ENCODE measurements at places on chromosomes 2 and 18.

- DNase-seq = no peak
These were observed 225.4 kb downstream of the FAM210A start for GRCh38 chr18:13500869-13501542.

DNA sequence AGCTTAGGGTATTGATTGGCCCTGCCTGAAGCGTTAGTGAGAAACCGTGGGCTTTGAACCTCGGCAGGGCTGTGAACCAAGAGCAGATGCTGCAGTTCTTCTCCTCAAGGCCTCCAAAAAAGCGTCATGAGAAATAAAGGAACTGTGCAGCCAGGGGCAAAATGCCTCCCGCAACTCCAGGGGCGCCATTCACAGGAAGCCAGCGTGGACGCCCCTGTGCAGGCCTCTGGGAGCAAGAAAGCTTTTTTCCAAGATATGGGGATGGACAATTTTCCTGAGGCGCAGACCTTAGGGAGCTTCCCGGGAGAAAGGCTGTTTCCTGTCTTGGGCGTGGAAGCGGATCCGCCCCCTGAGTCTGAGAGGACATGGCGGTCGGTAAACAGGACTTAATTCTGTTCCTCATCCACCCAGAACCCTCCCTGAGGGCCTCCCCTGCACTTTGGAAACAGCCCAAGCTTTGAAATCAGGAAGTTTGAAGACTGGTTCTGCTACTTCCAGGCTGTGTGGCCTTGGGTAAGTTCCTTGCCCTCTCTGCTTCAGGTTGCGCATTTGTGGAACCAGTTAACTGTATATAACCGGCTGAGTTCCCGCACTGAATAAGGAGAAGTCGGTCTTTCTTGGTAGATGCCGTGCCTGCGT is 29.6 kb upstream of the CABLES1 start:
- no peak for DNase-seq

DNA sequence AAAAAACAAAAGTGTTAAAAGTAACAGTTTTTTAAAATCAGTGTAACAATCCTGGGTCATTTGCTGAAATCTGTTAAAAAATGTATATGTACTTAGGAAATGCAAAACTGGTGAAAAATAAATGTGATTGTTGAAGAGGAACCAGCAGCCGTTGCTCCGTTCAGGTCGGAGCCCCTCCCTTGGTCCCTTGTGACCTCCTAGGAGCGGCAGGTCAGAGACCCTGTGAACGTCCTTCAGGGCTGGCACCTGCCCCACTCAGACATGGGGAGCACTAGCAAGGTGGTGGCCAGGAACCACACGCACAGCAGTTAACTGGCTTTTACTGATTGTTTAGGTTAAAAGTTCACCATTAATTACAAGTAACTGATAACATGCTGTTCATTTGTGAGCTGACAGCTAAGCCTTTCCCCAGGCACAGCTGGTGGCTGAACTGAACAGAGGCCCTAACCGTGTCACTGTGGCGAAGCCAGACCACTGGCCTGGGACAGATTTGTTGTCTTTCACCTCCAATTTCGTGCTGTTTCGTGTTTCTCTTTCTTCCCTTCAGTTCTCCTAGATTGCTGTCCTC is 159.2 kb upstream of the ALKAL2 start:
- DNase-seq = no peak

- DNase-seq = no peak
These were observed 15.2 kb downstream of the KCNJ3 start for GRCh38 chr2:154713675-154714074.

DNA sequence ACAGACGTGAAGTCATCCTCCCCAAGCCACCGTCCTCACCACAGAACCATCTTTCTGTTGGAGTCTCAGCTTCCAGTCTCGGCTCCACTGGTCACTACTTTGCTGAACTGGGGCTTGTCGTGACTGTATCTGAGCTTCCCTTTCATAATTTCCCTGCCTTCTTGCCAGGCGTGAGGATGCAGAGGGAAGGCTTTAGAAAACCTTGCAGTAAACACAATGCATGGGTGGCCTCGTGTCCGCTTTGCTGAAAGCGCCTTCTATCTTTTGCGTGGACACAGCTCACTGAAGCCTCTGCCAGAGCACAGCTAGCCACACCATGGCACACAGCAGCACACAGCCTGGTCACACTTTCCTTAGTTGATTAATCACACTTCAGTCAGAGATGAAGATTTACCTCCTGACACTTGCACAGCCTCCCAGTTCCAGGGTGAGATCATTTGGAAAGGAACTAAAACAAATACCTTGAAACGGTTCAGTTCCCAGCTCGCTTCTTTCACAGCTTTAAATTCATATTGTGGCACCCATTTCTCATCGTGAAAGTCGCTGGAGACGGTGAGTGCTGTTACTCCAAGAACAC is 2.8 kb upstream of the GPR45 start:
- no peak for DNase-seq

DNA sequence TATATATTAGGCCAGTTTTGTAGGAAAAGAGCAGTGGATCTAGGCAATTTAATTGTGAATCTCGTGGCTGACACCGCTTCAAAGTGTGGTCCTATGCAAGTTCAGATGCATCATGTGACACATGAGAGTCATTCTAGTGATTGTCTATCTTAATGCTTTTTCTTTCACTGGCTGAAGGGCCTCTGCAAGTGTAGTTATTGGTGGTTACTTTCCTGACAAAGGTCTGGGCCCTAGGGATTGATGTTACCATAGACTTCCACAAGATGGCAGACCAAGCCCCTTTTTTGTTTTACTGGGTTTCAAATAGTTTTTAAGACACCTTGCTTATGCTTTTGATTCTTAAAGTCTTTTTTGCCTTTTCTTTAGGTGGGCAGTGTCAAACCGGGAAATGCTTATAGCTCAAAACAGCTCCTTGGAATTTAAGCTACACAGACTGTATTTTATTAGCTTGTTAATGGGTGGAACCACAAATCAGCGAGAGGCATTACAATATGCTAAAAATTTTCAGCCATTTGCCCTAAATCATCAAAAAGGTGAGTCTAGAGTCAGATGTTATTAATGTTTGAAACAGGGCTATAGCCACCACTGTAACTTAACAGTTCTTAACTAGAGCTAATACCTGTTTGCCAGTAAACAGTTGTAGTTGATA is 25.9 kb downstream of the CD8A start:
- DNase-seq = no peak

- DNase-seq = no peak
These were observed 1123.3 kb upstream of the ACVR2A start for GRCh38 chr2:146721486-146721885.

All from activated T-cell treated with anti-CD3 and anti-CD28 coated beads, Interleukin-2, amount 50 U/mL, for 1 hour (primary cell).